B cell (primary cell): ENCODE measurements at places on chromosomes 7 and 10. TPM values are rescaled to one million over a fixed set of nuclear protein-coding genes. Genes with fewer than 3 reads are reported as not detected.
A peak's percentile ranks its signal among the peaks of the same experiment; 100 is the strongest.

- DNase-seq = peak; percentile 45
Measured at GRCh38 chr7:27248911-27249723, 6.5 kb downstream of the EVX1 start.

DNA sequence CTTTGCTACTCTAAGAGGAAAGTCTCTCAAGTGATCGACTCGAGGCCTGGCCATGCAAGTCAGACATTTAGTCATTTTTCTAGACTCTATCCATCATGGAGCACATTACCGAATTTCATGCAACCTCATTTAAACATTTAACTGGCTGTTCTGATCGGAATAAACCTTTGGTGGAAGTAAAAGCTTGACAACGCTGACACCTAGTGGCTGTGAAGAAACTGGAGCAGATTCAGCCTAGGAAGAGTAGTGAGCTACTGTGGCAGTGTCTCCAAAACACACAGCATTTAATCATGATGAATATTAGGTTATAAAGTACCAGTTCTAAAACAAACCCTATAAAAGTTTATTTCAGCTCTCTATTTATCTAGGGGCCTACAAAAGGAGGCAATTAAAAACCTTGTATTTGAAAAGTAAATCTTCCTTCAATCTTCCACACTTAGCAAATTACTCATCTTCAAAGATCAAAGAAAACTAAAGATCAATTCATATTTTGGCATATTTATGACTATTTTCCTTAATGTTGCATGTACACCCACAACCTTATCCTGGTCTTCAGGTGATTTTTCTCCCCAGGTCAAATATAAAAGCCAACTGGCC is 175.0 kb downstream of the CTNNA3 start:
- DNase-seq = peak; percentile 29

The THNSL1 gene
- total RNA-seq = 4.3 and 4.9 TPM in 2 replicates

DNA sequence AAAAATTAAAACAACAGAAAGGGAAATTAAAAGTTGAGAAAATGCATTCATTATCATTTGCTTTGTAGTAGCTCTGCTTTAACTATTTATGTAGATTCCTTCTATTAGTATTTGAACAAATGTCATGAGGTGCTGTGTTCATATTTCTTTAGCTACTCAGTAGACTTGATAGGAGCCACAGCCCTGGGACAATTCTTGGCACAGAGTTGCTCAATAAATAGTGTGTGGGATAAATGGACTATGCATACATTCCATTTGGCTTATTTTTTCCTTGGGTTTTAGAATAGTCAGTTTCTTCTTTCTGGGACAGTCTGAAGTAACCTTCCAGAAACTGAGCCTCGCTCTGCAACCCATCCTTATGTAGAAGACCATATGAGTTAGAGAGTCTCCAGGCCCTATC is 13.4 kb downstream of the RPP30 start:
- no peak for DNase-seq

The EIF4H gene
- total RNA-seq = 180 and 199 TPM in 2 replicates

The CPA4 gene
- total RNA-seq = not detected in 2 replicates

- no peak for DNase-seq
Measured at GRCh38 chr10:1315178-1315577, 259.0 kb downstream of the WDR37 start.

GRCh38 chr7:43021431-43021830 is 89.3 kb downstream of the MRPL32 start:
- no peak for DNase-seq

DNA sequence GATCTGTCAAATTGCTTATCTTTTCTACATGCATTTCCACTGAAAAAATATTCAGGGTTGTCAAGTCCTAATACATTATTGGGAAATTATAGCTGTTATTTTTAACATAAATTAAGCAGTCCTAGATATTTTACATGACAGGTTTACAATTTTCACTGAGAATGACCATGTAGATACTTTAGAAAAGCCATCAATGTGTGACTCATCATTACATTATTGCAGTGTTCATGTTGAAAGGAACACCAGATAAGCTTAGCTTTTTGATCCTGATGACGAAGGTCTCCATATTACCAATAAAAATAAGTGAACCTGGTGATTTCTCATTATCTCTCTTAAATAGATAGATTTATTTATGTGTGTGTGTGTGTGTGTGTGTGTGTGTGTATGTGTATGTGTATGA is 529.5 kb upstream of the PCDH15 start:
- no peak for DNase-seq

The AKR1D1 gene
- total RNA-seq = not detected in 2 replicates

DNA sequence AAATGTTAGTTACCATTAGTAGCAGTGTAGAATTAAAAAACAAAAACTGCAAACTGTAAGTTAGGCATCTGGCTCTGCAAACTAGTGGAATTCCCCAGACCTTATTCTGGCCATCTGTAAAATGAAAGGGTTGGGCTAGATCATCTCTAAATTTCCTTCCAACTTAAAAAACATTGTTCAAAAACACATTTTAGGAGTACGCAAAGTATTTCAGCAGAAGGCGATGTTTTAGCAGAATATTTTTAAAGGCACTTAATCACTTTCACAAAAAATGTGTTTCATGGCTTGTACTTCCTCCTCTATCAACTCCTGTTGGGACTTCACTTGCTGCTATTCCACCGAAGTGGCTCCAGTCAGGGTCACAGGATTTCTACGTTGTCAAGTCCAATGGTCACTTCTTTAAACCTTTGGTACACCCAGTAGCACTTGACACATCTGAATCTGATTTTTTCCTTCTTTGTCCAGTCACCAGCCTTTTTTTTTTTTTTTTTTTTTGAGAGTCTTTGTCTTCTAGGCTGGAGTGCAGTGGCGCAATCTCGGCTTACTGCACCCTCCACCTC is 169.0 kb downstream of the AHR start:
- DNase-seq = no peak

The ARHGAP22 gene
- 2.0 and 4.5 TPM in 2 replicates for total RNA-seq

DNA sequence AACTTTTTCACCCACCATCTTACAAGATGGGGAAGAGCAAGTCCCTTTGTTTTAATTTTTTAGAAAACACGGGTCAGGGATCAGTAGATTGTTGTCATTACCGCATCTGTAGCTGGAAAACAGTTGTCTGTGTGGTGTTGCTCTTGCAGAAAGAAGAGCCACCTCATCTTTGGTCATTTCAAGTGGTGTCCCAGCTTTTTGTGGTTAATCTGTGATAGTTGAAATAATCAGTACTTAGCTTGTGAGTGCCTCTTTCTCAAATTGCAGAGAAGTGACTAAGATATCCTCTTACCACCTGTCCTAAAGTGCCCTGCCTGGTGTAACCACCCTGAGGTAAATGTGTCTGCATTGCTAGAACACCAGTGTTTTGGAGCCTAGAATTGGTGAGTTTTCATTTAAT is 5.5 kb downstream of the PRPF18 start:
- DNase-seq = no peak

GRCh38 chr10:19816411-19817230 is at the start of gene PLXDC2:
TSS of gene PLXDC2 (plus strand) at chr10:19816432.
- peak; percentile 18 for DNase-seq

The TMEM139 gene
- not detected in 2 replicates for total RNA-seq

DNA sequence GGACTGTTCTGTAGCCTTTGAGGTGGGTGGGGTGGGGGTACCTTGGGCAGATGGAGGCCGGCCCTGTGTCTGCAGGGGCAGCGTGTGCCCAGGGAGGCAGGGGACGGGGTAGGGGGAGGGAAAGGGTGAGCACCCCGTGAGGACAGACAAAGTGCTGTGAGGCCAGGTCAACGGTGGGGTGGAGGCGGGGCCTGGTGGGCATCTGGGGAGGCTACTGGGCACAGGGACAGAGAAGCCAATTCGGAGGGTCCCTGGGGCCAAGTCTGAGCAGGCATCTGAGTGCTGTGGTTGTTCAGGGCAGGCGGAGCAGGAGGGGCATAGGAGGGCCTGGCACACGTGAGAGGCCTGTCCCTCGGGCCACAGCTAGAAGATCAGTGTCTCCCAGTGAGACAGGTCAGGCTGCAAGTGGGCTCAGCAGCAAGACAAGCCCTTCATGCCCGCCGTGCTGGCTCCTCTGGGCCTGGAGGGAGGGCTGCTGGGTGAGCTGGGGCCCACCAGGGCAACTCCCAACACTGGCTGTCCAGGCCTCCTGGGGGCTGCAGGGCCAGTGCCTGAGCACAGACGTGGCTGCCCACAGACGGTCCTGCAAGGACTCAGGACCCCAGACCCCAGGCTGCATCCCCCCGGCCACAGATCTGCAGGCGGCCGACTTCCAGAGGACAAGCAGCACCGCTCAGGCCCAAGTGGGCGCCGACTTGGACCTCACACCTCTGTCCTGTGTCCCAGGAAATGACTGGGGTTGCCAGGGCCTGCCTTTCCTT is 26.4 kb upstream of the KNDC1 start:
- DNase-seq = no peak

The DMBT1 gene
- total RNA-seq = not detected in 2 replicates

DNA sequence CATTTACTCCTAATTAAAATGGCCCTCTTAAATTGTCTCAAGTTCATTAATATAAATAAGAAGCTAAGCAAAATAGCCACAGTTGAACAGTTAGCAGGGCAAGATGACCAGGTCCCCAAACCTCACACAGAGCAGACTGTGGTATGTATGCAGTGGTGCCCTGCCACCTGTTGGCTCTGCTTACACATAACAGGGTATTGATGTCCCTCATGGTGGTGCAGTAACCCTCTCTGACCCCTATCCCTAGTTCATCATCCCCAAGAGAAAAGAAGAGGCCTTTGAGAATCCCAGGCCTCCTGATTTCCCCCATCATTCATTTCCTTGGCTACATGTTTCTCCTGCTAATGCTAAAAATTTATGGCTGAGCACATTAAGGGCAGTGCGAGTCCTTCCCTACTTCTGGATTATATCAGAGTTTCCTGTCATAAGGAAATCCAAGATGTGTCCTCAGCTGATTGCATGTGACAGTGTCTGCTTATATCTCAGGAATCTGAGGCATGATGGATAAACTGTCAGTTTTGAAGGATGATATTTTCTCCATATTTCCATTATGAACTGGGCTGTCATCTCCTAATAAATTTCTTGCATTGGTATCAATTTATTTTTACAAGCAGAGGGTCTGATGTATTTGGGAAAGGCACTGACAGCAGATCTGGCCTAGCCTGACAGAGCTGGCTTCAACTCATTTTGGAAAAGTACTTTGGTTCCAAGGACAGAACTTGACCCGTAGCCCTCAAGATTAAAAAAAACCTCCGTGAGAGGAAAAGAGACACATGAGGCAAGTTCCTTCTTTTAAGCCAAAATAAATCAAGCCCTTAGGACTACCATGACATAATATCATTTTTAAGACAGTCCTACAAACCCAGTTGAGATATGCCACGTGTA is 880.6 kb downstream of the LRMDA start:
- no peak for DNase-seq

DNA sequence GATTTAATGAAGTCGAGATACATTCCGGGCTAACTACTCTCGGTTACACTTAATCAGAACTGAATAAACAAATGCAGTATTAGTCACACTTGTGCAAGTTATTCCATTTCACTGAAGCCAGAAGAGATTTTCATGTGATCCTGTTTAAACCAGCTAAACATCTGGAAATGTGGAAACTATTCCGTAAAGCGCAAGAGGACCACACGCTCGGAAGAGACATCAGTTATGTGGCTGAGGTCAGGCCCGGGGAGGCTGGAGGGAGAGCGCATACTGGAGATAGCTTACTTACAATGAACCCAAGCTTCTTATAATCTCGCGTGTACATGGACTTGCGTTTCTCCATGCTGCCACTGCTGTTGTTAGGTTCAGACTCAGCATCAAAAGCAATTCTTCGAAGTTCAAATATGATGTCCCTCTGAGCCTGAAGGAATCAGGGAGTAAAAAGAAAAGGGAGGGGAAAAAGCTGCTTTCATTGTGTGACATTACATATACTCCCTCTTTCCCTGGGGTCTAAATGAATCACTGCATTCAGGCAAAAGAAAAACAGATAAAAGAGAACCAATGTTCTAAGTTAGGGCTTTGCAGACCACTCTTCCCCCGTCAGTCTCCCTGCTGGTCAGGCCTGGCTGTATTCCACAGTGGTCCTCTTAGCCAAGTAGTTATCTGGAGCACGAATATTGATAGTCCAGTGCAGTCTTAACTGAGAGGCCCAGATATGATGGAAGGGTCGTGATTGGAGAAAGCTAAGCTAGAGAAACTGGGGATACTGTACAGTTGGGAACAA is 237.4 kb downstream of the ELMO1 start:
- no peak for DNase-seq

- DNase-seq = no peak
Measured at GRCh38 chr7:53811555-53812079, 730.6 kb upstream of the VSTM2A start.
